ENCODE measurements at places on chromosomes 7 and 10.

DNA sequence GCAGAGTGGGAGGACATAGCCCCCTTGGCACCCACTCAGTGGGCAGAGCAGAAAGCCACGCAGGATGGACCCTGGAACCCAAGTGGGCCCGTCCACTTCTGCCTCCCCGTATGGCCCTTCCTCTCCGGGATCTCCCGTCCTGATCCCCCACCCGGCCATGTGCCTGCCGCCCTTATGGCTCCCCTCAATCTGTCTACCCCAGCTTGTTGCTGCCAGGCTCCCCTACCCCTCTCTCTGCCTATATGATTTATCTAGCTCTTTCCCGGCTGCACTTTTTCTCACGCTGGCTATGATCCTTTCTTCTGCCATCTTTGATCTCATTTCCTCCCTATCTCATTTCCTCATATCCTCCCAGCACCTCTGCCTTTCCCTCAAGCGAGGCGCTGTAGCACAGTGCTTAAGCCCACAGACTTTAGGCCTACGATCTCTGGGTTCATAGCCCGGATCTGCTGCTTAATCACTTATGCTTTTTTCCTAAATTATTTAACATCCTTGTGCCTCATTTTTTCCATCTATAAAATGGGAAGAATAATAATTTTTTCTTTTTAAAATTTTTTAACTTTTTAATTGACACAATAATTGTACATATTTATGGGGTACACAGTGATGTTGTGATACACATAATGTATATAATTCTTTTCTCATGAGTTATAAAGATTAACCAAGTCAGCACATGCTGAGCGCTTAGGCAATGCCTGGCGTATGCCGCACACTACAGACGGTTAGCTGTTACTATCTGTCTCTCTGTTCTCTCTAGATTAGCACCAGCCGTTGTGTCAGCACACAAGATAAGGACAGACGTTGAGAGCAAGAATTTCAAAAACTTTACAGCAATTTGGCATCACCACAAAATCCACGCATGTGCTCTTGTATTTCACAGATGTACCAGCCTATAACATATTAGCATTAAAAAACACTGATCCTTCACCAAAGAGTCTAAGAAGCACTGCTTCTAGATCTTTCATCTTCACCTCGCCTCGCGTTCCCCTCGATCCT is 18.1 kb downstream of the KCNH2 start:
- no peak for DNase-seq

DNA sequence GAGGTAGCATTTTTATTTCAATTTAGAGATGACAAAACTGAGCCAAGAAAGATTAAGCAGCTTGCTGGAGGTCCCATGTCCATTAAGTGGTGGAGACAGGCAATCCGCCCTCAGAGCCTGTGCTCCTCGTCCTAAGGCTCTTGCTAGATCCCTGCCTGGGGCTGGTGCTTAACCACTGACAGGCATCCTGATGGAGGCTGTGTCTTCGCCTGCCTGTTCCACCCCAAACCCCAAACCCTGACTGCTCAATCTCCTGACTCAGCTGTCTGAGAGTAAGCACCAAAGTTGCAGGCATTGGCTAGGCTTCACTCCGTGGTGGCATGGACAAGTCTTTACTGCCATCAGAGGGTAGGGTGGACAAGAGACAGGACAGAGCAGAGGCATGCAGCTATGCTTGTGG is 209.4 kb downstream of the POU6F2 start:
- DNase-seq = no peak

DNA sequence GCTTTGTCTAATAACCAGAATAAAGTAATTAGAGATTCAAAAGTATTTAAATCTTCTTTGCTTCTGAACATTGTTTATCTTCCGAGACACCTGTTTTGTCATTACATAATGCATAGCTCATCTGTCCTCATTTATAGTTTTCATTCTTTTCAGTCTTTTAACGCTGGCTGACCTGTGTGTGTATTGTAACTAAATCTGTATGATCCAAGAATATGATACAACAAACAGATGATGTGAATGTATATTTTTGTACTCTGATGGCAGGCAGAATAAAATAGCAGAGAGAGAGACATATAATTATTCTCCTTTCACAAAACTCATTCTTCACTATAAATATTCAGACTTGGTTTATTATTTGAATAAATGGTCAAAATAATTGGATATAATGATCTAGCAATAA is 80.6 kb downstream of the ORC5 start:
- DNase-seq = no peak

DNA sequence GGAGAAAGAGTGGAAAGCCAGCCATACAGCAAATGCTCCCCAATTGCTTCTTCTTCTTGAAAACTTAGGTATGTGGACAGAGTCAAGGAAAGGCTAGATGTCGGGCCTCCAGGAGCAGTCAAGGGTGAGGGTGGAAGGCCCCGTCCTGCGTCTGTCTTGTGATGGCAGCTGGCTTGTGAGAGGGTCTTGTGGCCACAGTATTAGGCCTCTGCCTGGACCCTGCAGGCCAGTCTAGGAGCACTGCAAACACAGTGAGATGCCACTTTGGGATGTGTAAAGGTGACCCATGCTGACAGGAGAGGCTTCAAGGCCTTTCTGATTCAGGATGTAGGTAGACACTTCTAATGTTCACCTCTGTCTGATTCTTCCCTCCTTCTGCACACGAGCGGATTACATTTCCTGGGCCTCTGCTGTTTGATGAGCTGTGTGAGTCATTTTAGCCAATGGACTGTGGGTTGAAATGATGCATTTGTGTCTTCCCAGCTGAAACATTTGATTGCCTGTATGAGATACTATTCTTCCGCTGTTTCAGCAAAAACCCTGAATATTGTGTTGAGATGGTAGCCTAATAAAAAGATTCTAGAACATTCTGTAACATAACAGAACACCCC is 135.4 kb downstream of the EMX2 start:
- no peak for DNase-seq

DNA sequence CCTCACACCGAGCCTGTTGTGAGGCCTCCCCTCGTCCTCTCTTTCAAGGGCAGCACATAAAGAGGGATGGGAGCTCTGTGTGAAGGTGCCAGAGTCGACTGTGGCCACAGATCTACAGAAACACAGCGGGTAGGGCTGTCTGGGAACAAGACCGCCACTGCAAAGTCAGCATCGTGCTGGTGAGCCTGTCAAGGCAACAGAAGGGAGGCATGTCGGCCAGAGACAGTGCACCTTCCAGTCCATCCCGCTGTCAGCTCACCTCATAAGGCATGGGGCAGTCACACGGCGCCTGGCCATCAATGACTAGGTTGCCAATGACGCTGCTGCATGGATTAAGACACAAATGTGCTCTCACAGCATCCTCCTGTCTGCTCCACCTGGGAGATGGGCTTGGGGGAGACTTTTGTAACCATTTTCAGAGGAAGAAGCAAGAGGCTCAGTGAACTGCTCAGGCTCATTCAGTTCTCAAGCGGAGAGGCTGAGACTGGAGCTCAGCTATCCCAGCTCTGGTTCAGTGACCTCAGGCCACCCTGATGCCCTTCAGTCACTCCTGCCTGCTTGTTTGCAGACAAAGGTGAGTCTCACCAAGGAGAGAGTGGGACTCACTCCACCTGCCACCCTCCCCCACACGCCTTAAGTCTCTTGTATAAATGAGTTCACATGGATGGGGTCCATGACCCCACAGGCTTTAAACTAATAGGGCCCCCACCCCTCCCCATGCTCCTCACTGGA is 125.5 kb downstream of the SORBS1 start:
- no peak for DNase-seq

DNA sequence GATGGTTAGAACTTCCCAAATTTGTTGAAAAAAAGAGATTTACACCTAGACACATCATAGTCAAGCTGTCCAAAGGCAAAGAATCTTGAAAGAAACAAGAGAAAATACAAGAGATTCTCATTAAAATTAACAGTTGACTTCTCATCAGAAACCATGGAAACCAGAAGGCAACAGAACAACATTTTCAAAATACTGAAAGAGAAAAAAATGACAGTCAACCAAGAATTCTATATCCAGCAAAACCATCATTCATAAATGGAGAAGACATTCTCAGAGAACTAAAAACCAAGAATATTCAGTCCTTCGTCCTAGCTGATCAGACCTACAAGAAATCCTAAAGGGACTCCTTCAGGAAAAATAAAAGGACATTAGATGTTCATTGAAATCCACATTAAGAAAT is 90.6 kb downstream of the ARHGAP22 start:
- no peak for DNase-seq

DNA sequence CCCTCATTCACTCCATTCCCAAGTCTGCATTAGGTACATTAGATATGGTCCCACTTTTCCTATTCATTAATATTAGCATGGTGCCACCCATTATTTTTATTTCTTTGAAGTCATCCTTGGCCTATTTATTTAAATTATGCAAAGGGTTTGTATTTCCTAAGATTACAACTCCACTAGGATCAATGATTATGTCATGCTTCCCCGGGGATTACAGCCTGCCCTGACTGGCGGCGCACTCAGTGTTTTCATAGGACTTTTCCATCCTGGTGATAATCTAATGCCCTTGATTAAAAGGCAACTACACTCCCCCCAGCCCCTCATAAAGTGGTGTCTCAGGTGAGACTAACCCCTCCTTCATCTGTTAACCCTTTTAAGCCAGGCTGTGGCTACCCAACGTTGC is 187.2 kb downstream of the POU6F2 start:
- no peak for DNase-seq

- DNase-seq = no peak
Observed at GRCh38 chr10:73717556-73717955, 19.6 kb upstream of the AGAP5 start.

- DNase-seq = no peak
Observed at GRCh38 chr7:157499121-157499834, 162.5 kb downstream of the DNAJB6 start.

DNA sequence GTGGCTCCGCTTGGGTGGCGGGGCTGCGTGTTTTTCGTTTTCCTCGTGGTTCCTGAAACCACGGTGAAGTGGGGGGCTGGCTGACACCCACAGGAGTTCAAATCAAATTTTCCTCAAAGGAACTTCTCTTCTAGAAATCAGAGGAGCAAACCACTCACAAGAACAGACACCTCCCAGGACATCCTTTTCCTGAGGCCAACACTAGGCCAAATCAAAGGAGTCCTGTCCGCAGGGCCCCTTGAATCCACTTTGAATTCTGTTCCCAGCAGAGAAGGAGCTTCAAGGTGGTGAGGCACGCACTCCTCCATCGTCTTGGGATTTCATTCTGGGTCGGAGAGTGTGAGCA is 29.9 kb upstream of the ZNF273 start:
- DNase-seq = no peak

DNA sequence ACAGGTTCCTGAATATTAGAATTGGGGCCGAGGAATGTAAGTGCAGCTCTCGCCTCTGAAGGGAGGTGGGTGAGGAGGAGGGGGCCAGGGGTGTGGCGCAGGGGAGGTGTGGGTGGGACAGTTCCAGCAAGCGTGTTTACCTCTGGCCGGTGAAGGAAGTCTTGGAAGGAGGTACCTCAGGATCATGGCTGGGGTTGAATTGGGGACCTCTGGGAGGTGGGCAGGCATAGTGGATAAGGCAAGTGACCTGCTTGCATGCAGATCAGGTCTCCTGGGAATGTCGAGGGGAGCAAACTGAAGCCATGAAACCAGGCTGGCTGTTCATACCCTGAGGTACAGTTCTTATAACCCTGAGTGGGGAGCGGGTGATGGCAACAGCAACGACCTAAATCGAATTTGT is 2.0 kb downstream of the ZNF775 start:
- DNase-seq = no peak

GRCh38 chr10:132411561-132412253 is 14.7 kb downstream of the PWWP2B start:
- no peak for DNase-seq
